ENCODE measurements at places on chromosomes 3 and 15.

GRCh38 chr3:14413381-14414071 lies 11.1 kb downstream of the SLC6A6 start:
- DNase-seq = no peak

GRCh38 chr3:159840703-159841299 lies 147.8 kb upstream of the IL12A start:
- DNase-seq = no peak

DNA sequence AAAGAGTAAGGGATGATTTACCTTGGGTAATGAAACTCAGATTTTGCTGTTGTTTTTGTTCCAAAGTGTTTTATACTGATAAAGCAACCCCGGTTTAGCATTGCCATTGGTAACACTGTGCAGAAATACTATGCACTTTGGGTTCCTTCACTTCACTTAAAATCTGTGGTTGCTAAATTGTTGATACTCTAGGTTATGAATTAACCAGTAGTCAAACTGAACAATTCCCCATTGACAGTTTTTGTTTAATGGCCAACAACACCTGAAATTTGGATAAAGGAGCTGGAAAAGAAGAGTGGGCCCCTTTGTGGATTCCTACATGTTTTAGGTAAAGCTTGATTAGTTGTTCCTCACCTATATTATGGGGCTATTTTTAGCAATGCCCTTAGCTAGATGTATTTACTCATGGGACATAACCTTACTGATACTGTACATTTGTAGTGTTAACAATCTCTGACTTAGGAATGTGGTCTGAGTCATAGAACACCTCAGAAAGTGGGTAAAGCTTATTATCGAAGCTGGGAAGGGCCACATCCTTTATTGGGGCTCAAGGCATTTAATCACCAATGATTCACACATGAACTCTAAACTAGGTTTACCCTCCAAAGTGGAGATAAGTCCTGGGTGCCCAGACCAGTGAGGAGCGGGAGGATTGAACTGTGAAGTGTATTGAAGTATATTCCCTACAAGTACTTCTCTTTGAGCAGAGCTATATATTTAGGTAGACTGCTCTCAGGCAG lies 29.5 kb upstream of the THRB start:
- peak; percentile 8 for DNase-seq

GRCh38 chr3:28586325-28586724 lies 237.7 kb upstream of the AZI2 start:
- DNase-seq = no peak

GRCh38 chr3:21839592-21839991 lies 88.6 kb upstream of the ZNF385D start:
- peak; percentile 97 for DNase-seq

- no peak for DNase-seq
These were observed 15.8 kb downstream of the SCG5 start for GRCh38 chr15:32657198-32657883.

GRCh38 chr15:57306944-57307411 lies 69.3 kb upstream of the CGNL1 start:
- no peak for DNase-seq

DNA sequence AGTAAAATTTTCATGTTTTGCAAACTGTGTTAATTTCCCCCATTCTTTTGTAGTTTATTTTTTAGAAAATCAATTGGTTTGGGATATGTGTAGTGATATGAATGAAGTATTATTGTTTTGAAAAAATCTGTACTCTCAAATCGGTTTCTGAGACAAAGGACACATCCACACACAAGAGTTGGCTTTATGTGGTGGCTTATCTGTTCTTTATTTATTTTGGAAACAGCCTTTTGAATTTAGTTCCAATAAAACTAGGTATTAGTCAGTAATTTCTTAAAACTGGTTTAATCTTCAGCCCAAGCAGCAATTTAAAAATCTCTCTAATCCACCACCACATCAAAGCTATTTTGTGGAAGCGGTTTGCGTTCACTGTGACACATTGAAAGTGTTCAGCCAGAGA lies 741.5 kb upstream of the GRM7 start:
- no peak for DNase-seq

DNA sequence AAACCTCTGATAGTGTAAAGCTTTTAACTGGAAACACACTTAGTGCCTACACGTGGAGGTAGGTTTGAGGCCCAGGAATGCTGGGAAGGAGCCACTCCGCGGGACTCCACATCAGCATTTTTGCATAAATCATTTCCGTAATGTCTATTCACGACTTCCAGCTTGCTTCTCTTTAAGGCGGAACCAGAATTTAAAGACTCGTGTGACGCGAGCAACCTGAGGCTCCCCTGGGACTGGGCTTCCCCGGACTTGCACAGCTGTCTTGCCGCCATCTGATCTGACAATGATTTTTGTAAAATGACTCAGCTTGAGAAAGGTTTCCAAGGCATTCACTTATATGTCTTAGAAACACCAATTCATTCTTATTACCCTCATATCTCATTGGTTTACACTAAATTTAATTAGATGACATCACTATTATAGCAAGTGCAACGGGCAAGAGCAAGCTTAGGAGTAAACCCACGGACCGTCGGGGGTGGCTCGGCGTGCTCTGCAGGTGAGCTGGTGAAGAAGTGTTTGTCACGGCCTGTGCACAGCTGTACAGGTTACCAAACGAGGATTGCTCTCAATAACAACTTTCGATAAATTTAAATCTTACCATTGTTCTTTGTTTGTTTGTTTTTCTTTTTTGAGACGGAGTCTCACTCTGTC lies 95.2 kb downstream of the CHSY1 start:
- DNase-seq = peak; percentile 43

- DNase-seq = peak; percentile 66
These were observed 99.4 kb upstream of the TSC22D2 start for GRCh38 chr3:150308481-150309256.

DNA sequence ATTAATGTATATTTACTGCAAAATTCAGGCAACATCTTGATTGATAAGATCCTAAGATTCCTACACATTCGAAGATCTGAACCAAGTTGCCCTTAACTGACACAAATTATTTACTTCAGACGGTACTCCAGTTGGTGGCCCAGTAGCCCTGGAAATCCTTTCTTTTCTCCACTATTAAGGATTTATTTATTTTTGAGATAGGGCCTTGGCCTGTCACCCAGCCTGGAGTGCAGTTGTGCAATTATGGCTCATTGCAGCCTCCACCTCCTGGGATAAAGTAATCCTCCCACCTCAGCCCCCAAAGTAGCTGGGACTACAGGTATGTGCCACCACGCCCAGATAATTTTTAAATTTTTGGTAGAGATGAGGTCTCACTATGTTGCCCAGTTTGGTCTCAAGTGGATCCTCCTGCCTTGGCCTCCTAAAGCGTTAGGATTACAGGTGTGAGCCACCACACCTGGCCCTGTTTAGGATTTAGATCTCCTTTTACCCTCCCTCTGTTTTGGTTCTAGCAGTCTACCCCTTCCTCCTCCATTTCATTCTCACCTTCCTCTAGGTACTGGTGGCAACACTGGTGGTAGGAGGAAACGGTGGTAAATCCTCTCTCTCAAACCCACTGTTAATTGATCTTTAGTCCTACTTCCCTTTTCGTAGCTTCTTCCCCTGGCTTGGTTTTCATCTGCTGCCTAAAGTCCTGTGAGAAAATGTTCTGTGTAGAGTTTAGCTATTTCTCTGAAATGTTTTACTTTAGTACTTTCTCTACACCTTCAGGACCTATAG lies 12.7 kb upstream of the ZNF609 start:
- DNase-seq = no peak

- peak; percentile 27 for DNase-seq
These were observed 59.7 kb upstream of the KBTBD8 start for GRCh38 chr3:66938338-66938963.

GRCh38 chr3:174072675-174073074 lies 675.1 kb downstream of the NLGN1 start:
- no peak for DNase-seq

GRCh38 chr3:24316887-24317383 lies 177.7 kb downstream of the THRB start:
- DNase-seq = no peak

DNA sequence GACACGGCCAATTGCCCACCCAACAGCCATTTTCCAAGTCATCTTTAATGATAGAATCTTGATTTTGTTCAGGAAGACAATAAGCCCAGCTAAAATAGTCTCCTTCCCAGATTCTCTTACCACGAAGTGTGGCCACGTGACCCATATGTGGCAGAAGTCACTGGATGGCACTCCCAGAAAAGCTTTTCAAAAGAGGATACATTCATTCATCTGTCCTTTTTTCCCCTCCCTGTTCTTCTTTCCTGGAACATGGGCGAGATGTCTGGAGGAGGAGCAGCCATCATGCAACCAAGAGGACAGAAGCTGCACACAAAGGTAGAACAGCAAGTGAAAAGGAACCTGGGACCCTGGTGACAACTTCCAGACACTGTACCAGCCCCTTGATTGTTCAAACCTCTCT lies 174.7 kb downstream of the UACA start:
- no peak for DNase-seq

- no peak for DNase-seq
These were observed 170.3 kb upstream of the SOX2 start for GRCh38 chr3:181541414-181541813.

GRCh38 chr3:117126946-117127546 lies 417.5 kb downstream of the TUSC7 start:
- DNase-seq = no peak

DNA sequence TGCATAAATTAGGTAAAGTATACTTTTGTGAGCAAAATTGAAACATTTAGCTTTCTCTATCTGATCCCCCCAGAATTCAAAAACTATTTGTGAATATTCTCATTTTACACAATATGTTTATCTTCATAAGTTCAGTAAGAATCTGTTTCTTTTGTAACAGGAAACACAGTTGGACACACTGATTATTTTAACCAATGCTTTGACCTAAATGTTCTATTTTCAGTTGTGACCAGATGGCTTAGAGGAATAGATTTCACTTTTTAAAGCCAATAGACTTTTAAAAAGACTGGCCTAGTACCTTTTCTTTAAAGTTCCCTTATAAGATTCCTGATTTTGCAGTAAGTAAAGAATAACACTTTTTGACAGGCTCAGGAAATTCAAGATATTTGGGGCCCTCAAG lies 74.0 kb upstream of the STRIT1 start:
- DNase-seq = no peak

GRCh38 chr3:102004561-102004960 lies 155.2 kb downstream of the NFKBIZ start:
- no peak for DNase-seq

DNA sequence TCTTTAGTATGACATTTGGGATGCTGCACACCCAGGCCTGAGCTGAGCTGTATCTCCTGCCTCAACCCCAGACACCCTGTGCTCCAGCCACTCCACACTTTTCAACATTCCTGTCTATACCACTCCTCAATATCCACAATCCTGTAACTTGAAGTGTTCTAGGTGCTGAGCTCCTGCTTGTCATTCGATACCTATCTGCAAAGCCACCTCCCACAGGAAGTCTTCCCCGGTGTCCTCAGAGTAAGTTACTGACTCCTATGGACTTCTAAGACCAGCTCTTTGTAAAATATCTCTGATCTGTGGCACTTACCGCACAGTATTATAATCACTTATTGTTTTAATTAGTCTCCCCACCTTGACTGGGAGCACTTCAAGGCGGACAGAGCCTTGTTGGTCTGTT lies 1.2 kb upstream of the CAV3 start:
- no peak for DNase-seq

- DNase-seq = no peak
These were observed 115.6 kb downstream of the ADAMTSL3 start for GRCh38 chr15:83769411-83769999.

GRCh38 chr3:71502066-71502625 lies 81.4 kb downstream of the FOXP1 start:
- no peak for DNase-seq

GRCh38 chr15:69304182-69304545 lies 5.5 kb downstream of the PAQR5 start:
- DNase-seq = peak; percentile 73

- peak; percentile 42 for DNase-seq
These were observed 42.1 kb downstream of the DNAJB8 start for GRCh38 chr3:128424508-128425069.

GRCh38 chr15:32888221-32888761 lies 170.5 kb downstream of the GREM1 start:
- no peak for DNase-seq

DNA sequence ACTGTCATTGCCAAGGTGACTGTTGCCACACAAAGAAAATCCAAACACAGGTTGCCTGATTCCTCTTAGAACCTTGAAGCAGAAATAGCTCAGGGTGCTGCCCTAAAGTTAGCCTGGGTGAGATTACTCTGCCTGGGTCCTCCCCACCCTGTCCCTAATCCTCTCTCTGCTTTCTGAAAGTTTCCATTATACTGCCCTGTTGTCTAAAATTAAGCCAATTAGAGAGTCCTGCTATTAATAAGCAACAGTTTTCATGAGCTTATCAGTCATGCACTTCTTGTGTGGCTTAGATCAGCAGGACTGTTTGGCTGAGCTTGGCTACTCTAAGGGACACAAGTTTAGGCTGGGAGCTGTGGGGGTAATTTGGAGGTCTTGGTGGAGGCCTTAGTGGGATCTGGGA lies 334.7 kb upstream of the LRRFIP2 start:
- no peak for DNase-seq

GRCh38 chr3:197878427-197878826 lies 71.6 kb upstream of the RPL35A start:
- DNase-seq = peak; percentile 79

DNA sequence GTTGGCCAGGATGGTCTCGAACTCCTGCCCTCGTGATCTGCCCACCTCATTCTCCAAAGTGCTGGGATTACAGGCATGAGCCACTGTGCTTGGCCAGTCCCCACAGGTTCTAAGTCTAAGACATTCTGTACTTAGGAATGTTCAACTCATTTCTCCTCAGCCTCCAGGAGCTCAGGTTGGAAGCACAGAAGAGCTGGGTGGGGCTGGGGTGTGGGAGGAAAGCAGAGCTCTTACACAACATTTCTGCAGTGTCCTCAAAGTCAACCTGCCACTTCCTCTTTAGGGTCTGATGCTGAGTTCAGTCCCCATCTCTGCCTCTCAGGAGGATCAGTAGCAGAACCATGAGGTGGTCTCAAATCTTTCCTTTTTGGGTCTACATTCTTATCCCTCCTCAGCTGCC lies 75.5 kb downstream of the MRPL46 start:
- DNase-seq = no peak

DNA sequence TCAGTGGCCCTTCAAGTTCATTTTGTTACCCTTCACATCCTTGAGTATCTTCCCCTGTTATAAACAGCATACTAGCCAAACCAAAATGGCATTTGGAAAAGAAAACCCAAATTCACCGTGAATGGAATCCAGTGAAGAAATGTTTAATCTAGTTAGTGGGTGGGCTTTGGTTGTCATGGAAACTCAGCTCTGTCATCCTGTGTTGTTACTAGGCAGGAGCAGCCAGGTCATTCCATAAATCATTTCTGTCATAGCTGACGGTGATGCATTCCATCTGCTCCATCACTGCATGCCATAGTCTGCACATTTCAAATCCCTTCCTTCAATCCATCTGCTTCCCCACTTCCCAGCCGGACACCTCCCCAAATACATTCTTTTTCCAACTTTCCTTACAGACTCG lies 140.4 kb upstream of the CGNL1 start:
- peak; percentile 90 for DNase-seq

GRCh38 chr15:58175955-58176354 lies 37.8 kb downstream of the AQP9 start:
- DNase-seq = no peak

DNA sequence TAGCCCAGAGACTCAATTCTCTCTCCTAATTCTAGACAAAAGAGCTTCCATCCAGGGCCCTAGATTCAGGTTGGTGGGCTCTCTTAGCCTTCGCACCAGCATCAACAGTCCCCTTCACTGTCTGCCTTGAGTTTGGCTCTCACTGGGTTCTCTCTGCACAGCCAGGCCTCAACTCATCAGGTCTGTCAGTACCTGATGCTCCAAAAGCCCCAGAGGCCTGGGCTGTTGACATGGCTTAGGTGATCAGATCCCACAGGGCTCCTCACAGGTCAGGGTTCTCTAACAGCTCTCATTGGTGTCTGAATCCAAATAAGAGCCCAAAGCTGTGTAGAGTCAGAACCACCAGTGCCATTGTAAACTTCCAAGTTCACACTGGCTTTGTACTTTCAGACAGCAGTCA lies 206.6 kb upstream of the PPP2R3A start:
- DNase-seq = no peak
